ENCODE measurements at places on chromosomes 6 and 20.

DNA sequence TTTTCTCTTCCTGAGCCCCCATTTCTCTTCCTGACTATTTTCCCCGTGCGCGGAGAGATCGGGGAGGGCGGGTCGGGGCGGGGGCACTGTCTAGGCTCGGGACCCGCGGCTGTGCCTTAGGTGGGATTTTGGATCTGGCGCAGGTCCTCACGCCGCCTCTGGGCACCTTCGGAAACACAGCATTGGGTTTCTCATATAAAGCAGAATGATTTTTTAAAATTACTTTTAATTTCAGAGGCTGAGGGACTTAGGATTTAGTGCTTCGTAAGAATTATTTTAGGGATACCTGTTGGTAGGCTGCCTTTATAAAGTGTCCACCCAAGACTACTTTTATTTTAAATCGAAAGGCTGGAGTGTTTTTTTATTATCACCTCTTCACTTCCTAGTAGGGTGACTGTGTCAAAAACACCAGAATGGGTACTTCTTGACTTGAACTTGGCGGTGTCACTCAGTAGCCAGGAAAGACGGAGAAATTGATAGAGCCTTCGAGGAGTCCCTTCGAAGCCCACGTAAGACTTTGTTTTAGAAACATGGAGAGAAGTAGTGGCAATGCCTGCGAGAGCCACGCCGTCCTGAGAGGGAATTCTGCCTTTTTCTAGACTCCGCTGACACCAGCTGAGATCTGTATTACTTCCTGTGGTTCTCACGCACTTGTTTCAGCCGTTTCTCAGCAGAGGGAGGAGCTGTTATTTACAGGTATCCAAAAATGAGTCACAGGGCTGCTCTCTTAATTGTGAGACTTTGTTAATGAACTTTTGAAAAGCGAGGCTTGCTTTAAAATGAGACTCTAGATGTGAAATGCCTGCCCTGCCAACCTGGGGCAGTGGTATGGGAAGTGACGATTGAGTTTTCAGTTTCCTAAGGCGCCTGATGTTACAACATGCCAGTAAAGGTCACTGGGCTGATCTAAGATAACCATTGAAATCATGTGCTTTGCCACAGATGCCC, 667 bp downstream of the STX11 start:
- DNase-seq, result no peak

GRCh38 chr20:47347661-47348435, 8.7 kb downstream of the ZMYND8 start:
- no peak for DNase-seq

DNA sequence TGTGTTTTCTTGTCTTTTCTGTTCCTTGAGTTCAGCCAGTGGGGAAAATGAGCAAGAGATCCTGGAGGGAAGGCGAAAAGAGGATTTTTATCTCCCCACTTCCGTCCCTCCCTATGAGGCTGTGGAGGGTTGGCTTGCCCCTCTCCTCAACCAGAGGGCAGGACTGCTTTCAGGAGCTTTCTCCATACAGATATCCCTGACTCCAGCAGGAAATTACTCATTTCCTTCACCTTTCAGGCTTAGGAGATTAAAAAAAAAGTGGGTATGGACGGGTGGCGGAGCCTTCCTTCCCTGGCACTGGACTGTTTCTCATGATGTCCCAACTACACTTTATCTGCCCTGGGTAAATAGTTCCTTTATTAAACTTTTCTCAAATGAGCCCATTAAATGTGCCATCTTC, 241.2 kb downstream of the FRK start:
- DNase-seq, result no peak

DNA sequence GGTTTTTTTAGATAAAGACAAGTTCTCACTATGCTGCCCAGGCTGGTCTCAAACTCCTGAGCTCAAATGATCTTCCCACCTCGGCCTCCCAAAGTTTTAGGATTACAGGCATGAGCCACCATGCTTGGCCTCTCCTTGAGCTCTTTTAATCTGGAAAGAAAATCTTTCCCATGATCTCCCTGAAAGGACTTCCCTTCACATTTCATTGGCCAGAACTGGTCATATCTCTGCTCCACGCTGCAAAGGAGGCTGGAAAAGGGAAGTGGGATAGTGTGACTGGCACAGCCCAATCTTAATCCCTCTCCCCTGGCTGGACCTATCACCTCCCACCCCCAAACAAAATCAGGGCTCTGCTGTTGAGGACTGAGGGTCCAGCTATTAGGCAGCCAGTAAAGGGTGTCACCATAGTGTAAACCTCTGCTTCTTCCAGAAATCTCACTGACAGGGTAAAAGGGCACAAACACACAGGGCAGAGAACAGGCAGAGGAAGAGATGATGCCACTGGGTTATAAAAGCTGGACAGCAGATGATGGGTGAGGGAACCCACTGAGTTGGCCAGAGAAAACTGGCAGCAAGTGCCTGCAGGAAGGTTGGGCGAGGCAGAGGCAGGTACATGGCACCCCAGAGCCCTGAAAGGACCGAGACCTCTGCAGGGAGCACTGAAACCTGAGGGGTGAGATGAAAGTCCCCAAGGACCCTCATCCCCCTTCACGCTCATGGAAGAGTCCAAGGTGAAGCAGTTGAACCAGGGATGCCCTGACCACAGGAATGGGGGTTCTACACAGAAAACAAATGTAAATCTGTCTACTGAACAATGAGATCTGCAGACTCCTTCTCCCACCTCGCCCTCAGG, 83.1 kb upstream of the PTPN1 start:
- no peak for DNase-seq

DNA sequence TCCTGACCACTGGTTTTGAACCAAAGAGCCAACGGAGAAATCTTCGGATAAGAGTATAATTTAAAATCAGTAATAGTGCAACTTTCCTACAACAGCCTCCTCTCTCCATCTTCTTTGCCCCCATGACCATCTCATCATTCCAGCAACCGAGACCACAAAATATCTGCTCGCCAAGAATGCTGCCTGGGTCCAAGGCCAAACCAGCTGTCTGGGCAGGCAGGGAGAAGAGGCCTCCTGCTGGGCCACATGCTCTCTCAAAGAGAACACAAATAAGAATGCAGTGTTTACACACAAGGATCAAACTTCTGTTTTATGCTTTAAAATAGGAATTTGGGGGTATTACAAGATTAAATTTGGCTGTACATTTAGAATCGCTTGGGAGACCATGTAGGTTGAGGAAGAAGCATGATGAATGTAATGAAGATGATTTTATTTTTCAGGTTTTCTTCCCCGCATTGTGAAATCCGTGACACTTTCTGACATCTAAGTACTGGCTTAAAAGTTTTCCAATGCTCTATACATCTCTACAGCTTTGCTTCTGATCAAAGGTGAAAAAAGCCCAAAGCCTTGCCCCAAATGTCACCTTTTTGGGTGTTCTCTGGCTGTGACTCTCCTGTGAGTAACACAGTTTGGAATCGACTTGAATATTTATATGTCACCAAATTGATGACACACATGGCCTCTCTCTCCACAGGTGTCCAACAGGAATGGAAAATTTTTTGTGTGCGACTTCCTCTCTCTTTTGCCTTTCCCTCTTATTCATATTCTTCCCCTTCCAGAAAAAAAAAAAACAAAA, 79.4 kb upstream of the PROKR2 start:
- DNase-seq, result no peak

DNA sequence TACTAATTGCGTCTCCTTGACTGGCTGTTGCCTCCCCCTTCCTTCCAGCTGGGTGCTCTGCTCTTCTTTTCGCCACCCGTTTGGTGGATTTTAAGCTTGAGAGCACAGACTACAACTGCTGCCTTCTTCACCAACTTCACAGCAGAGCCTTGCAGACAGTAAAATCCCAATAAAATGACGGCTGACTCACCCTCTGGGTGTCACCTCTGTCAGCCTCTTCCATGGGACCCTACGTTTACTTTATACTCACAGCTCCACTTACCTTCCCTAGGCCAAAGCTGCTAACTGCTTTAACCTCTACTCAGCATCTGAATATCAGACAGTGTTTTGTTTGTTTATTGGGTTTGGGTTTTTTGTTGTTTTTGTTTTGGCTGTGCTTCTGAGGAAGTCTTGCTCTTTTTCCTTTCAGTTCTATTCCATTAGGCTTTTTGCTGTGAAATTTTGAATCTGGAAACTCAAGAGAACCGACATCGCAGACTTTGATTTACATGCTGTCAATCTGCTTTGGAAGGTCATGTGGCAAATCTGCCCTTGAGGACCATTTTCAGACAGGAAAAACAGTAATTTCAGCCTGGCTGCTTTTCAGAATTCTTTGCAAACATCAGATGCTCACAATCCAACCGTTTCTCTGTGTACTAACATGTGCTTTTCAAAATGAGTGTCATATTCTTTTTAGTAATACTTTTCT, 2.4 kb downstream of the AGPAT4 start:
- DNase-seq, result no peak

DNA sequence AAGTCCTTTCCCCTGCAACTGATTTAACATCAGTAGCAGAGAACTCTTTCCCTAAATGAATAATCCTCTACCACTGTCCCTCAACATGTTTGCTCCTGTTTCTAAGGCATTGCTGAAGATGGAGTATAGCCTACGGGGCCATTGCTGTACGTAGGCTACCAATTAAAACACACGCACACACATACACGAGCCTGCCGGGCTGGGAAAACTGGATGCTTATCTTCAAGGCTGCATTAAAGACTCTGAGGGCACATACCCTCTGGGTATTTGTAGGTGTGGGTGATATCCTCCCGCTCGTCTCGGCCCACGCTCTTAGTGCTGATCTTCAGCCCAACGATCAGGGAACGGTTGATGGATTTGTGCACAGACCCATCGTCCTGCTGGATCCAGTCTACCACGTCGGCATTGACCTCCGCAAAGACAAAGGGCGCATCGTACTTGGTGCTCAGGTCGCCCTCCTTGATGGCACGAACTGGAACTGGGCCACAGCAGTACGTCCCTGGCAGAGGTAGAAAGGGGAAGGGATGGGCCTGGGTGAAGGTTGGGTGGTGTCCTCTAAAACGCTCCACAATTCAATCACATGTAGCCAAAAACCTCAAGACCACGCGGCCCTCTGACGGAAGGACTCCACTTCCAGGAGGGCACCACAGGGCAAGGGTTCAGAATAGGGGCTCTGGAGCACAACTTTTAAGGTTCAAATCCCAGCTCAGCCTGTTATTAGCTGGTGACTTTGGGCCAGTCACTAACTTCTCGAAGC, 25.7 kb downstream of the TGM2 start:
- no peak for DNase-seq

DNA sequence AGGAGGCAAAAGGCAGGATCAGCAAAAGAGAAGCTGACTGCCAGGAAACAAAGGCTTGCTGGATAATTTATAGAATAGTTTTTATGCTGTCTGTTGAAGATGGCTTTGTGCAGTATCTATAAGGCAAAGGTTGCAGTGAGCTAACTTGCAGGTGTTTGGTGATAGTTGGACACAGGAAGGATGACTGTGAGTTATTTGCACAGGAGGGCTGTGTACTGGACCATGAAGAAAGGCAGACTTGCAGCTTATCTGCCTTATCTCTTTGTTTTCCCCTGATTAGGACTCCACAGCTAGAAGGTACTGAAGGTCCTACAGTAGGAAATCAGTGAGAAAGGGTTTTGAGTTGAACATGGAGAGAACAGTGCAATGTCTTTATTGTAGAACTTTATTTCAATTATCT, 2.1 kb downstream of the BTN1A1 start:
- no peak for DNase-seq
